Activated T-cell treated with anti-CD3 and anti-CD28 coated beads, Interleukin-2, amount 50 U/mL, for 48 hours (primary cell): ENCODE measurements at places on chromosomes 6 and 20.

DNA sequence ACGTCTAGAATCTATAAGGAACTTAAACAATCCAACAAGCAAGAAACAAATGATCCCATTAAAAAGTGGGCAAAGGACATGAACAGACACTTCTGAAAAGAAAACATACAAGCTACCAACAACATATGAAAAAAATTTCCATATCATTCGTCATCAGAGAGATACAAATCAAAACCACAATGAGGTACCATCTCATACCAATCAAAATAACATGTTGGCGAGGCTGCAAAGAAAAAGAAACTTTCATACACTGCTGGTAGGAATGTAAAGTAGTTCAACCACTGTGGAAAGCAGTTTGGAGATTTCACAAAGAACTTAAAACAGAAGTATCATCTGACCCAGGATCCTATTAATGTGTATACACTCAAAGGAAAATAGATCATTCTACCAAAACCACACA lies 243.9 kb upstream of the RUNX2 start:
- DNase-seq, result no peak

DNA sequence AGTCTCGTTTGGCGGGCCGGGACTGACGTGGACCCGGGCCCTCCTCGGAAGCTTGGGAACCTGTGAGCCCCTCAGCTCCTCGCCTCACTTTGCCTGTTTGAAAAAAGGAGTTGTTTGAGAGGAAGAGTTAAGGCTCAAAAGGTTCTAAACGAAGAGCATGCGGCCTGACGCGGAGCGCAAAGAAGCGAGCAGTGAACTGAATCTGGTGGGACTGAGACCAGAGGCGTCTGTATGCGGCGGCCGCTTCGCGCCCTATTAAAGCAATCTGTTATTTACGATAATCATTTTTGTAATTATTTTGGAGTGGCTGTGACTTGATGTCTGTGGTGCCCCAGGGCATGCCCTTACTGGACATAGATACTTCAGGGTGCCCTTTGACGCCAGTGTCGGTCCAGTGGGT lies 3.3 kb upstream of the TFAP2C start:
- DNase-seq, result peak; percentile 20

DNA sequence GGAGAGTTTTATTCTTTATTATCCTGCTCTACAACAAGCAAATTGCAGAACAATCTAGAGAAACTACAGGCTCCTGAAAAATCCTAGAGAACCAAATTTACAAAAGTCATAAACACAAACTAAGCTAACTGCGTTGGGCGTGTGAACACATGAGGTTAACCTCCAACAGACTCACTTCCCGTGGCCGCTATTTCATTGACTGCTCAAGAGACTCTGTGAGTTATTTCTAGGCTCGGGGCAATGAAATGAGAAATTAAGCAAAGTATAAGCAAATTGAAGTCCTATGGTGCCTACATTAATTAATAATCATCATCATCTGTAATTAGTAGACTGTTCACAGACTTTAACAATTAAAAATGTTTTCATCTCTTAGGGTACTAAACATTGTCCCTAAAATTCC lies 100.0 kb downstream of the MBOAT1 start:
- no peak for DNase-seq

DNA sequence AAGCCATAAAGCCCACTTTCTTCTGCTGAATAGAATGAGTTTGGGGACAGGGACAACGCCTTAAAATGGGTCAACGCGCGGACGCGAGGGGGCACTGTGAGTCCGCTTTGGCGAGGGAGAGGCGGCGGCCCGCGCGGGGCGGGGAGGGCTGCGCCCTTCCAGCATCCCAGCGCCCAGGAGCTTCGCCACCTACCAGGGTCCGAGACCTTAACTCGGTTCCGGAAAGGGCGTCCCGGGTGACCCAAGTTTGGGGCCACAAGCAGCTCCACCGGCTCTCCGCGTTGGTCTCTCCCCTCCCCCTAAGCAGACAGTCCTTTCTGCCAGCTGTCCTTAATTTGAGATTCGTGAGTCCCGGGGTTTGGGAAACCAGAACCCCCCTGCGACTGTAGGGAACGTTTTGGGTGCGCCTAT lies 1.8 kb upstream of the SAMD5 start:
- DNase-seq, result peak; percentile 77

DNA sequence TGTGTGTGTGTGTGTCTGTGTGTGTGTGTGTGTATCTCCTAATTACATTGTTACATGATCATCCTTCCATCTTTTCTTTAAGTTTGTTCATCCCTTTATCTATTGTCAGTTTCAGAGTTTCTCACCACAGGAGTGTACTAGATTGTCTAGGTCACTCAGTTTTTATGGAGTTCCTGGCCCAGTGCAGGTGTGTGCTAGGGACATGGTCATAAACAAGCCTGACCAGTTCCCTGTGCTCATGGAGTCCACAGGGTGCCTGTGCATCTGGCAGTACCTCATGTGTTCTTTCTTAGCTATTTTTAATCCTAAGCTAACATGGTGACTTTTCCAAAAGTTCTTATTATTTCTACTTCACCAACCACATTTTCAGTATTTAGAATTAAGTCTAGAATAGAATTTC lies 43.9 kb downstream of the PHACTR2 start:
- no peak for DNase-seq

DNA sequence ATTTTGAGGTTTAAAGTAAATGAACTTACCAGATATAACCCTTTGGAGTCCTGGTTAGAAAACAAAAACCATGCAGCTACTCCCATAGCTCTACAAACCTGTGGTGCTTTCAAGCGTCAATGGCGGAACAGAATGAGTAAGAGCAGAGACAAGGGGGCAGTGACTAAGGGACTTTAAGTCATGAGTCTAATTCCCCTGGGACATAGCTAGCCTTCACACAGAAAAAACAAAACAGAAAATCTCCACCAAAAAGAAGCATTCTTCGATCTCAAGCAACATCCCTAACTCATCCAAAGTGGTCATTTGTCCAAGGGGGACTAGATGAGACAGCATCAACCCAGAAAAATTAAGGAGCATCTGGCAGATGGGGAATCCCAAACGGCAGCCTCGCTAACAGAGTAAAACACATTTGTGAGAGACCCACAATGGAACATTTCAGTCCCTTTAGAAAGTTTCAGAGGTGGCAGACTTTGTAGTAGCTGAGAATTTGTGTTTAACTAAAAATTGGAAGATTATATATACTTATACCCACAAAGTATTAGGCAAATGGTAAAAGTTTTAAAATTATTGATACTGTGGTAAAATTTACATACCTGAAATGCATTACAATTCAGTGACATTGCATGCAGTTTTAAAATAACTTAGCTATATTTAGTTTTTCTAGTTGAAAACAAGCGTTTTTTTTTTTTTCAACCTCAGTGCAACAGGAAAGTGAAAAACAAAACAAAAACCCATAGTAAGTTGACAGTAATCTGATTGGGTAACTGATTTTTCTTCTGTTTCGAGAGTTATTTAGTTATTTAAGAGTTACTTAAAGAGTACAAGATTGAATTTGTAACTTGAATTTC lies 67.5 kb downstream of the KCNQ5 start:
- DNase-seq, result no peak

DNA sequence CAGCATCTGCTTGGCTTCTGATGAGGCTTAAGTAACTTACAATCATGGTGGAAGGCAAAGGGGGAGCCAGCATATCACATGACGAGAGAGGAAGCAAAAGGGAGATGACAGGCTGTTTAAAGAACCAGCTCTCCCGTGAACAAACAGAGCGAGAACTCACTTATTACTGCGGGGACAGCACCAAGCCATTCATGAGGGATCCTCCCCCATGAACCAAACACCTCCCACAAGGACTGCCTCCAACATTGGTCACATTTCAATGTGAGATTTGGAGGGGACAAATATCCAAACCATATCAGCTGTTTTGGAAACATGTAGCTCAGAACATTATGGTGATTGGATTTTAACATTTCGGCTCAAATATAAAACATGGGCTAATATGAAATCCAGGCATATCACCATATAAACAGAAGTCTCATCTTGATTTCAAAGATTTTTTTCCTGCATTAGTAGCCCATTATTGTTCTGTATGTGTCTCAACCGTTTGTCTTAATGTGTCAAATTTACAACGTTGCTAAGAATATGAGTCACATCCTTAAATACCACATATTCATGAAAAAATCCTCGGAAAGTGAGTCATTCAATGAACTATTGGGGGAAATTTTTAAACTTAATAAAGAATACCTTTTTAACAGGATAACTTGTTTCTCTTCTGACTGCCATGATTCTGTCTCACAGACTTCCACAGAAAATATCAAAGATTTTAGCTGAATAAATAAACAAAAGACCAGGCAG lies 894.3 kb downstream of the TFAP2A start:
- no peak for DNase-seq

GRCh38 chr6:164034602-164035140 lies 620.2 kb downstream of the QKI start:
- DNase-seq, result no peak

- DNase-seq, result no peak
Measured at GRCh38 chr6:37547564-37548061, 47.9 kb upstream of the CCDC167 start.

DNA sequence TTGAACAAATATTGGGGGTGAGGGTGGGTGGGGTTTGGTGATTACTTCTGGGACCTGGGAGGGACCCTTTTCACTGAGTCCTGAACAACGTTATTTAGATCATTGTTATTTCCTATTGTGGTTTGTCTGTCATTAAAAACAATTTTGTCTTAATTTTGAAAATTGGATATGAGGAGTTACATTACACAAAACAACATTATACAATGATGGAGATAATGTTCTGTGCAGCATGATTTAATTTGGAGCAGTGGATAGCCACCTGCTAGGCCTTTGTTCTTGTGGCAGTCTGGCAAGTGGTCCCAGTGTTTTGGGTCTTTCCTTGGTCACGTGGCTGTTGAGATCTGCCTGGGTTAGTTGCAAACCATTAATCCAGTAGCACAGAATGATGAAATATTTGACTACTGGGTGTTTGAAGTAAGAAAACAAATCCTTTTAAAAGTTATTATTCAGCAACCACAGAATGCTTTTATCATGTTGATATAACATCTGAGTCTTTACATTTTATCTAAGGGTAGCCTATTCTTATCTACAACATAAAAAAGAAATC lies 172.8 kb downstream of the CDKAL1 start:
- no peak for DNase-seq

DNA sequence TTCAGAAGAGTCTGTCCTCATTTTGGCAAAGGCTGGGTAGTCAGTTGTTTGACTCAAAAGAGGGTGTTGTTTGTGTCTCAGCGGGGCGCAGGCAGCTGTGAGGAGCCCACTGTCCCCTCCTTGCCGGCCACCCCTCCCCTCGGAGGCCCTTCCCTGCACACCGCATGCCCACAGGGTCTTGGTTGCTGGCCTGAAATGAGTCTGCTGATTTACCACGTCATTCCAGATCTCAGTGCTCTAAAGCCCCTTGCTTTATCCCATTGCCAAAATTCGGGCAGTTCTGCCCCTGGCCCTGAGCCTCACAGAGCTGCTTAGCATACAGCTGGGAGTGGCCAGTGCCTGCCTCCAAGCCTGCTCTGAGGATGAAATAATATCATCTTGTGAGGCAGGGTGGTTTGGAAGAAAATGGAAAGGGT lies 220.7 kb downstream of the UST start:
- DNase-seq, result no peak

GRCh38 chr6:135331002-135331401 lies 149.9 kb downstream of the MYB start:
- DNase-seq, result no peak

DNA sequence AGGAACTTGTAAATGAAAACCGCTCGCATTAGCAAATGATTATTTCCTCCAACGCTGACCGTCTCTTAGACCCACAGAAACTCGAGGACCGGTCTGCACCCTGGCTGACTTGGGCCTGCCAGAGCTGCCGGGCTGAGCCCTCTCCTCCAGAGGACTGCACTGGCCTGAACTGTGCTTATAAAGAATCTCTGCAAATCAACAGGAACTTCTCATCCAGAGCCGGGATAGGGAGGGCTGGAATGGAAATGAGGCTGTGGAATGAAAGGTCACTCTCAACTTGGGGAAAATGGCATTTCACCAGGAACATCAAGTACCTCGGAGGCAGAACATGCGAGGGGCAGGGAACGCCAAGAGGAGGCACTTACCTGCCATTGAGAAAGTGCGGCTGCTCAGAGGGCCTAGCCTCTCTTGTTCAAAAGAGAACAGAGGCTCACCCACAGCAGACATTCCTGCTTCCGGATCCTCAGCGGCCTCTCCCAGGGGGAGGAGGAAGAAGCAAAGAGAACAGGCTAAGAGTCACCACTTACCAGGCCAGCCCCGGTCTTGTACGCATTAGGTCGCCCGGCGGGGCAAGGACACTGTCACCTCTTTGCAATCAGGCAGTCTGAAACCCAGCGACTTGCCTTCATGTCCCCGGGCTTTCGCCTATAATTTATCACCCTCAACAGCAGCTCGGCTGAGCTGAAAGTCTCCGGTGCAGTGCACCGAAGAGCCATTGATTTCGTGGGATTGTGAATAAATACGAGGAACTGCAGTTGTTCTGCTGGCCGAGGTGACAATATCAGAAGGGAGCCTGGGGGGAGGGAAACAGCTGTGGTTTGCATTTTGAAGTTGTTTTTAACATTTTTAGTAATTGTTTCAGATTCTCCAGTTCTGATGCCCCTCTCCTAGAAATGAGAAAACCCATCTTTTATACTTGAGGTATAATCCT lies 37.6 kb downstream of the ZMYND8 start:
- DNase-seq, result peak; percentile 44

GRCh38 chr6:71228461-71229041 lies 60.1 kb upstream of the OGFRL1 start:
- DNase-seq, result no peak

DNA sequence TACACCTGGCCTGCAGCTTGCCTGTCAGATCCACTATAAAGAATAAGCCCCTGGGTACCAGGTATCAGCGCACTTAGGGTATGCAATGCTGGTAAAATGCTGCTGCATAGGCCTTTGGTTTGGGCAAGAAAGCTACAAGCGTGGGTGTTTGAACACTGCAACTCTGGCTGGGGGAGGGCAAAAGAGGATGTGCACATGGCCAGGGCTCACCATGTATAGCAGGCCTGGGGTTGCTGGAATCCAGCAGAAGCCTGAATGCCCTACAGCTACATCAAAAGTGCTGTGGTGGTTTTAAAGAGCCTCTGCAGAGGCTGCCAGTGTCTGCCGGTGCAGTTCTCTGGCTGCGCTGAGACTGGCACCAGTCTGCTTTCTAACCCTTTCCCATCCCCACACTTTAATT lies 51.7 kb downstream of the UQCC1 start:
- DNase-seq, result no peak

- no peak for DNase-seq
Measured at GRCh38 chr20:37734228-37734985, 40.6 kb downstream of the CTNNBL1 start.

DNA sequence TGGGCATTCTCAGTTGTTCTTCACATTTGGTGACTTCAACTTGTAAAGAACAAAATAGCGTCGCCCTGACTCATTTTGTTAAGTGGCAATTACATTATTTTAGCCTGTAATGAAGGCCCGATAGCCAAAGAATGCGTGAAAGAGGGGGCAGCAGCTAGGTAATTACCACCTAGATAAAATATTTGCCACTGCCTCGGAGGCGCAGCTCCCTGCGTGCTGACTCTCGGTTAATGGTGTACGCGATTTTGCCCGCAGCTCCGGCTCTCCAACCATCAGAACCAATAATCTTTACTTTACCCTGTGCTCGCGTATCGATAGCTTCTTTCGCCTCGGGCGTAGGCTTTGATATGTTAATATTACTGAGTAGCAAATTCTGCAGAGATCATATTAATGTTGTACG lies 8.7 kb downstream of the TFAP2D start:
- DNase-seq, result no peak

GRCh38 chr6:55497694-55498093 lies 81.3 kb downstream of the HMGCLL1 start:
- DNase-seq, result no peak
